ENCODE measurements at places on chromosomes 5 and 9.

- no peak for DNase-seq
Observed at GRCh38 chr9:88425538-88425950, 37.3 kb downstream of the SPIN1 start.

- DNase-seq: no peak
Observed at GRCh38 chr9:134691695-134692572, 50.3 kb downstream of the COL5A1 start.

- DNase-seq: no peak
Observed at GRCh38 chr5:59598547-59598874, 295.0 kb downstream of the PDE4D start.

GRCh38 chr5:178111925-178112324 lies 1.4 kb upstream of the N4BP3 start:
- DNase-seq: no peak

GRCh38 chr5:2910401-2911175 lies 159.1 kb upstream of the IRX2 start:
- no peak for DNase-seq

GRCh38 chr9:108254236-108254635 lies 601.5 kb downstream of the ACTL7B start:
- DNase-seq: no peak

DNA sequence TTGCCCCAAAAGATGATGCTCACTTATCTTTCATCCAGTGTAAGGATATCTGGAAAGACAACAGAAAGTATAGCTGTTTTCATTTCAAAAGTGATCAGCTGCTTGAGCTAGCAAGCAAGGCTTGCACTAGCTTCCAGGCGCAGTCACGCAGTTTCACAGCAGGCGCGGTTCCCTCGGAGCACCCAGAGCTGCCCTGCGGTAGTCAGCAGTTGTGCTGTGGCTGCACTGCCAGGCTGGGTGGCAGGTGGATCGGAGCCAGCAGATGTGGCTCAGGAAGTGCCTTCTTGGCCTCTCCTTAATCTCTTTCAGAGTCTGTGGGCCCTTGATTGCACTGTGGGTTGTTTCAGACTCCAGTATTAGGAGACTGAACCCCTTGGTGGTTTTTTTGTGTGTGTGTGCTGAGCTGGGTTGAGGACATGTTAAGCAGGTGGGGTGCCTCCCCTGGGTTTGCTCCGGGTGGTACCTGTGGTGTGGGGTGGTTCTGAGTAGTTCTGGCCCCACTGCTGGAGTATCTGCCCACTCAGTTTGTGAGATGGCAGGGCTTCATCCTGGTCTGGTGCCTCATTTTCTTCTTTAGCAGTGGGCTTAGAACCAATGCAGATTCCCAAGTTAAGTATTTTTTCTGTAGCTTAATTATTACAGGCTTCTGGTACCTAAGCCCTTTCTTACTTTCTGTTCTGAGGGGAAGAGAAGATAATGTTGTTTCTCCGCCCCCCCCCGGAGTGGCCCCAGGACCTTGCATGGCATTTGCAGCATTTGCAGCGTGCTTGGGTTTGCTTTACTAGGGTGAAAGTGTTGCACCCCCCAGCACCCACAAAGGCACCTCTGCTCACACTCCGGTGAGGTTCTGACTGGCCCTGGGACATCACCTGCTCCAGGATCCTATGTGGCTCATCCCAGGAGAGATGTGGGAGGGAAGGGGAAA lies 16.4 kb downstream of the TENT4A start:
- DNase-seq: no peak

Measured in LNCaP clone FGC (cell line).